ENCODE measurements at places on chromosomes 2 and 18. TPM values are rescaled to one million over a fixed set of nuclear protein-coding genes. Genes with fewer than 3 reads are reported as not detected.

DNA sequence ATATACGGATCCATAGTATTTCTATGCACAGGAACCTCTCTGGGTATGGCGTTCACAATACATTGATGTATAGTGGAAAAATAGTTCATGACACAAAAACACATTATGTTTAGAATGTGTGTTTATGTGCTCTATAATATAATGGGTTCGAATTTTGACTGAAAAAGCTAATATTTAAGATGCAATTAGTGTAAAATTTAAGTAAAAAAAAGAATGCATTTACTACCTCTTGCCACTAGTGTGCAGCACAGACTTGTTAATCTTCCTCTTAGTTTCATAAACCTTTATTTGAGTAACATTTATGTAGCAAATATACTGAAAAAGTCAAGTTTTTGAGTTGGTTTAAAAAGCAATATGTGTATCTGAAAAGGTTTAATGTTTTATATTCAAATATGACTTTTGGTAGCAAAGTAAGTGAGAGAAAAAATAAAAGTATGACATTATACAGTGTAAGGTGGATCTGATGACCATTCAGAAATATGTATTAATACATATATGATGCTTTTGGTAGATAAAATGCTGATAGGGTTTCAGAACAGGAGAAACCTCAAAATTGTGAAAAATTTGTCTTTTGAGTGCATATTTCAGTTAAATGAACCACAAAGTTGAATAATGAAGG, 49.4 kb downstream of the CCDC102B start:
- H3K4me1 ChIP-seq: no peaks in the 10 kb centered on the region
- peak; percentile 8 for DNase-seq
- no peak overlapping the region for H3K4me3 ChIP-seq
- H3K27me3 ChIP-seq: no peaks in the 10 kb centered on the region

DNA sequence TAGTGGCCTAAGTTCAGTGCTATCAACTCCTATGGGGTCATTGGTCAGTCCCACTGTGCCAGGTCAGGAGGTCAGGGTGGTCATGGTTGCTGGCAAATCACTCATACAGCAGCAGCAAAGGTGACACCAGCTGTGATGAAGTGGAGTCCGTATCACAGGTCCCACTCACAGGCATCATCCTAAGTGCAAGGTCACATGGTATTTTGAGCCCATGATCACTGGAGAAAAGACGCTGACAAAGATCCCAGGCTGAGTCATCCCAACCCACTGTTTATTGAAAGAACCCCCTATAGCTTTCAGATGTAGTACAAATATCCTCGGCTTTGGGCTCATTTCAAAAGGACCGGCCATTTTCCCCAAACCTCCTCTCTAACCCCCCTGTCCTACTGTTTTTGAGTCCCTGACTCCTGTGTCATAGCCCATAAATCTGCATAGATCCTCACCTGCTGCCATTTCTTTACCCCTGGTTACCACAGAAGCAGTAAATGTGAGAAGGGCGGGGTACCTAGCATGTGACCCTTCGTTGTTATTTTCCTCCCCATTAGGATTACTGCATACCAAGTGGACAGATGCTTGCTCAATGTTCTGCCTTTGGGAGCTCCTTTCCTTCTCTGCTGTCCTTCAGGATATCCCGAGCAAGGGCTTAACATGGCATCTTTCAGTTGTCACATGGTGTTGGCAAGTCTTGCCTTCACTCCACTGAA, 107.7 kb downstream of the COL6A3 start:
- peaks cover 29% of the 10 kb centered on the region for H3K4me1 ChIP-seq
- H3K27ac ChIP-seq: peak overlapping the region; percentile 92
- H3K4me3 ChIP-seq: no peak overlapping the region
- no peaks in the 10 kb centered on the region for H3K27me3 ChIP-seq
- H3K36me3 ChIP-seq: no peaks in the 10 kb centered on the region
- peak; percentile 75 for DNase-seq

DCAF17 gene
- total RNA-seq: 25.2 TPM

IHH gene
- total RNA-seq: not detected

GATA6 gene
- 10.9 TPM for total RNA-seq

- no peaks in the 10 kb centered on the region for H3K36me3 ChIP-seq
- H3K27me3 ChIP-seq: no peaks in the 10 kb centered on the region
- no peak overlapping the region for H3K27ac ChIP-seq
- no peaks in the 10 kb centered on the region for H3K4me1 ChIP-seq
These were observed 28.4 kb downstream of the ARL4C start for GRCh38 chr2:234468503-234468902.
